ENCODE measurements at places on chromosomes 11 and 22.

DNA sequence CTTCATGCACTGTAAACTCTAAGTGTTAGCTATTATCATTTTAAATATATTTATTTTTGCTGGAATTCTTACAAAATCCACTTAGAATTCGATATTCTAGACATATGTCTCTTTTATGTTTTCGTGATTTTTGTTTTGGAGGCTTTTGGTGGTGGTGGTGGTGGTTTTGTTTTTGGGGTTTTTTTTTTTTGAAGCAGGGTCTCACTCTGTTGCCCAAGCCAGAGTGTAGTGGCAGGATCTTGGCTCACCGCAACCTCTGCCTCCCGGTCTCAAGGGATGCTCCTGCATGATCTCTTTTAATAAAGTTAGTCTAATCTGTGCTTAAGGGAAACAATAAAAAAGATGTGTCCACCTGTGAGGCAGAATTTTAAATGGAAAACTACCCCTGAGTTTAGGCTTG is 117.7 kb downstream of the MRTFA start:
- DNase-seq = no peak

DNA sequence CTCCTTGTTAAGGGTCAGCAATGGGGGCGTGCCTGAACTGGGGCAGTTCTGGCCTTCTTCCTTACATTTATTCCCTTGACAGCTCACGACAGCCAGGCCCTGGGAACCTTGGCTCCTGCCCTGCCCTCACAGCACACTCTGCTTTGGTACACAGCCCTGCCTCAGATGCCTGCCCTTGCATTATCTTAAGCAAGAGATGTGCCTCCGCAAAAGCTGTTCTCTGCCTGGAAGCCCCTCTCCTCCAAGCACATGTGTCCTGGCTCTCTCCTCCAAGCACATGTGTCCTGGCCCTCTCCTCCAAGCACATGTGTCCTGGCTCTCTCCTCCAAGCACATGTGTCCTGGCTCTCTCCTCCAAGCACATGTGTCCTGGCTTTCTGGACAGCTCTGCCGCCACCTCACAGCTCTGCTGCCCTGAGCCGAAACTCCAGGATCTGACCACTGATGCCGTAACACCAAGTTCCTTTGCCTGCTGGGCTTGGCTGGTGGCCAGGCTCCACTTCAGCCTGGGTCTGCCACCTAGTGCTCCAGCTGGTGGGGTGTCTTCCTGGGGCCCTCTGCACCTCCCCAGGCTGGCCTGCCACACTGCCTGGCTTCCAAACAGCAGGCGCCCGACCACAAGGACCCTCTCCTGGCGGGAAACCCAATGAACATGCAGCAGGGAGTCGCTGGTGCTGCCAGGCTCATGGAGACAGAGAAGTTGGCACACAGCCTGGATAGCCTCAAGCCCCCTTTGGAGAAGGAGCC is 53.0 kb downstream of the SCUBE1 start:
- no peak for DNase-seq

GRCh38 chr11:67351275-67352005 is 1.9 kb downstream of the POLD4 start:
- no peak for DNase-seq

DNA sequence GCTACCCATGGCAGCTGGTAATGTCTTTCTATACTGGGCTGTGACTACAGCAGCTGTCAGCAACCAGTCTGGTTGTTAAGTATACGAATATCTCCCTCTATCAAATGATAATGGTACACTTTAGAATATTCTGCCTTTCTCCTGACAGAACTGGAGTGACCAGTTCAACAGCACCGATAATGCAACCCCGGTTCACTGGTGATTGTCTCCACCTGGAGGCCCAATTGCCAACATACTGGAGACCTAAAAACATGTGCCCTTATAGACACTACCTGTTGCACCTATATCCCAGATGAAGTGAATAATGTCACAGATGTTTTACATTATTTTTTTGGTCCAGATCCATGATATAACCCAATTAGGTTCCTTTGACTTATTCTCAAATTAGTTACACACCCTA is 21.1 kb downstream of the OR5P2 start:
- no peak for DNase-seq

Measured in right atrium auricular region (tissue), 2 donors.